ENCODE measurements at places on chromosomes 13 and 19.
A peak's percentile ranks its signal among the peaks of the same experiment; 100 is the strongest.

GRCh38 chr19:30119180-30119908 is 177.3 kb downstream of the URI1 start:
- H3K27me3 ChIP-seq = peaks cover 16% of the 10 kb centered on the region
- H3K36me3 ChIP-seq = no peaks in the 10 kb centered on the region
- no peak overlapping the region for H3K4me3 ChIP-seq
- no peak overlapping the region for H3K27ac ChIP-seq

GRCh38 chr13:97202761-97203160 is 19.4 kb upstream of the MBNL2 start:
- H3K4me3 ChIP-seq = no peak overlapping the region
- peaks cover 6% of the 10 kb centered on the region for H3K4me1 ChIP-seq
- DNase-seq = no peak
- H3K27ac ChIP-seq = no peak overlapping the region
- peaks cover 7% of the 10 kb centered on the region for H3K27me3 ChIP-seq

DNA sequence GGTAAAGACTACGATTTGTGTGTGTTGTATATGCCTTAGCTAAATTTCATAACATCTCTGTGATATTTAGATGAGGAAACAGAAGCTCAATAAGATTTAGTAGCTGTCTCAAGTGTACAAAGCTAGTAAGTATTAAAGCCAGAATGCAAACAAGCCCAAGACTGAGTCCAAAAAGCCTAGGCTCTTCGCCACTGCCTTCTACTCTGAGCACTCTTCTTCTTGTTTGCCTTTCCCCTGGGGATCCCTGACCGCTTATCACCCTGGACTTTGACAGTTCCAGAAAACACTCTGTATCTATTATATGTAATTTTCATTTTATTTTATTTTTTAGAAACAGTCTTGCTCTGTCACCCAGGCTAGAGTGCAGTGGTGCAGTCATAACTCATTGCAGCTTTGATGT is 5.8 kb downstream of the TM9SF2 start:
- H3K36me3 ChIP-seq = peaks cover 66% of the 10 kb centered on the region
- H3K27ac ChIP-seq = no peak overlapping the region
- no peak for DNase-seq
- peaks cover 27% of the 10 kb centered on the region for H3K4me1 ChIP-seq
- H3K27me3 ChIP-seq = no peaks in the 10 kb centered on the region

DNA sequence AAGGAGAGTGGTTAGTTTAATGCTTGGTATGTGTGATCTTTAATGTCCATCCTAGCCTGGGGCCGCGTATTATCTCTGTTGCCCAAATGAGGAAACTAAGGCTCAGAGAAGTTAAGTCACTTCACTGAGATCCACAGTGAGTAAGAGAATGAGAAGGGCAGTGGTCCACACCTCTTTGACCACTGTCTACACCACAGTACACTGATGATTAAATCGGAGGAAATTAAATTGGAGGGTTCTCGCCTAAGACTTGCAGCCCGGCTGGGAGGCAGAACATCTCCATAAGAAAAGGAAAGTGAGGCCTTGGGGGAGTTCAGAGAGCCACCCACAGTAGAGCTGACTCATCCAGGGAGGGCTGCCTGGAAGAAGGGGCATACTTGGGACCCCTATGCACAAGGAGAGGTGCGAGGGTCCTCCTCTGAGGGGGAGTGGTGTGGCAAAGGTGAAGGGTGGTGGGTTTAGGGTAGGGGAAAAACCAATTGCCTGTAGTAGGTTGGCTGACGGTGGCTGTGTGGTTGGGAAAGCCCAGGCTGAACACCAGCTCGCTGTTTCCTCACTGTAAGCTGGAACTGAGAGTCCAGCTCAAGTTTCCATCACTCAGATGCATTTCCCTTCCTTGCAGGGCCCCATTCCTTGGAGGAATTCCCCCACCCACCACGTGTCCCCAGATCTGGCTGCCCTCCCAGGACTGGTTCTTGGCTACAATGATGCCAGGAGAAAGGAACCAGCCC is 15.0 kb upstream of the DHRS12 start:
- no peak overlapping the region for H3K4me3 ChIP-seq
- H3K4me1 ChIP-seq = peaks cover 27% of the 10 kb centered on the region
- H3K27ac ChIP-seq = peak overlapping the region; percentile 33
- peaks cover 33% of the 10 kb centered on the region for H3K27me3 ChIP-seq

GRCh38 chr13:27976362-27977091 is 7.4 kb upstream of the CDX2 start:
- H3K27ac ChIP-seq = peak overlapping the region; percentile 92
- DNase-seq = no peak
- peaks cover 89% of the 10 kb centered on the region for H3K4me1 ChIP-seq
- no peaks in the 10 kb centered on the region for H3K36me3 ChIP-seq
- peaks cover 41% of the 10 kb centered on the region for H3K27me3 ChIP-seq

GRCh38 chr13:28048768-28049167 is 51.6 kb downstream of the FLT3 start:
- no peak overlapping the region for H3K27ac ChIP-seq
- DNase-seq = no peak
- H3K36me3 ChIP-seq = no peaks in the 10 kb centered on the region
- H3K4me3 ChIP-seq = no peak overlapping the region
- peaks cover 4% of the 10 kb centered on the region for H3K27me3 ChIP-seq
- peaks cover 20% of the 10 kb centered on the region for H3K4me1 ChIP-seq

DNA sequence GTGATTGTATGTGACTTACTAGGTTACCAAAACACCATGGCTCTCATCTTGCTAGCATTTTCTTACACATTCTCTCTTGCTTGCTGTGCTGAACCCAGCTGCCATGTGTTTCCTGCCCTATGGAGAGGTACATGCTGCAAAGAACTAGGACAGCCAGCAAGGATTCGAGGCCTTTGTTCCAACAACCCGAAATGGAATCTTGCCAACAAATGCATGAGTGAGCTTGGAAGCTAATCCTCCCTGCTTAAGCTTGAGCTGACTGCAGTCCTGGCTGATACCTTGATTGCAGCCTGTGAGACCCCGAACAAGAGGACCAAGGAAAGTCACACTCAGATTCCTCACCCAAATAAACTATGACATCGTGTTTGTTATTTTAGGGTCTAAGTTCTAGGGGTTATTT is 651.2 kb downstream of the SLITRK6 start:
- H3K4me1 ChIP-seq = peaks cover 3% of the 10 kb centered on the region
- H3K27ac ChIP-seq = no peak overlapping the region
- H3K4me3 ChIP-seq = no peak overlapping the region
- no peak for DNase-seq
- no peaks in the 10 kb centered on the region for H3K27me3 ChIP-seq

GRCh38 chr13:96093296-96094006 is 3.5 kb downstream of the HS6ST3 start:
- H3K4me1 ChIP-seq = peaks cover 6% of the 10 kb centered on the region
- peaks cover 78% of the 10 kb centered on the region for H3K27me3 ChIP-seq
- H3K27ac ChIP-seq = no peak overlapping the region
- H3K4me3 ChIP-seq = no peak overlapping the region
- no peaks in the 10 kb centered on the region for H3K36me3 ChIP-seq
- DNase-seq = no peak

DNA sequence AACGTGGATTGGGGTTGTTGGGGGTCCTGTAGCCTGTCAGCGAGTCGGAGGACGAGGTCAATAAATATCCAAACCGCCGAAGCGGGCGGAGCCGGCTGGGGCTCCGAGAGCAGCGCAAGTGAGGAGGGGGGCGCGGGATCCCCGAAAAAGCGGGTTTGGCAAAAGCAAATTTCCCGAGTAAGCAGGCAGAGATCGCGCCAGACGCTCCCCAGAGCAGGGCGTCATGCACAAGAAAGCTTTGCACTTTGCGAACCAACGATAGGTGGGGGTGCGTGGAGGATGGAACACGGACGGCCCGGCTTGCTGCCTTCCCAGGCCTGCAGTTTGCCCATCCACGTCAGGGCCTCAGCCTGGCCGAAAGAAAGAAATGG is 754 bp upstream of the SIX5 start:
- peak overlapping the region; percentile 99 for H3K27ac ChIP-seq
- no peaks in the 10 kb centered on the region for H3K27me3 ChIP-seq
- H3K4me3 ChIP-seq = peak overlapping the region; percentile 95
- peak; percentile 52 for DNase-seq
- H3K4me1 ChIP-seq = peaks cover 33% of the 10 kb centered on the region
- peaks cover 13% of the 10 kb centered on the region for H3K36me3 ChIP-seq

- DNase-seq = no peak
- no peaks in the 10 kb centered on the region for H3K36me3 ChIP-seq
- peaks cover 8% of the 10 kb centered on the region for H3K4me1 ChIP-seq
- peaks cover 3% of the 10 kb centered on the region for H3K27me3 ChIP-seq
Measured at GRCh38 chr13:25581351-25581750, 209.6 kb downstream of the ATP8A2 start.

DNA sequence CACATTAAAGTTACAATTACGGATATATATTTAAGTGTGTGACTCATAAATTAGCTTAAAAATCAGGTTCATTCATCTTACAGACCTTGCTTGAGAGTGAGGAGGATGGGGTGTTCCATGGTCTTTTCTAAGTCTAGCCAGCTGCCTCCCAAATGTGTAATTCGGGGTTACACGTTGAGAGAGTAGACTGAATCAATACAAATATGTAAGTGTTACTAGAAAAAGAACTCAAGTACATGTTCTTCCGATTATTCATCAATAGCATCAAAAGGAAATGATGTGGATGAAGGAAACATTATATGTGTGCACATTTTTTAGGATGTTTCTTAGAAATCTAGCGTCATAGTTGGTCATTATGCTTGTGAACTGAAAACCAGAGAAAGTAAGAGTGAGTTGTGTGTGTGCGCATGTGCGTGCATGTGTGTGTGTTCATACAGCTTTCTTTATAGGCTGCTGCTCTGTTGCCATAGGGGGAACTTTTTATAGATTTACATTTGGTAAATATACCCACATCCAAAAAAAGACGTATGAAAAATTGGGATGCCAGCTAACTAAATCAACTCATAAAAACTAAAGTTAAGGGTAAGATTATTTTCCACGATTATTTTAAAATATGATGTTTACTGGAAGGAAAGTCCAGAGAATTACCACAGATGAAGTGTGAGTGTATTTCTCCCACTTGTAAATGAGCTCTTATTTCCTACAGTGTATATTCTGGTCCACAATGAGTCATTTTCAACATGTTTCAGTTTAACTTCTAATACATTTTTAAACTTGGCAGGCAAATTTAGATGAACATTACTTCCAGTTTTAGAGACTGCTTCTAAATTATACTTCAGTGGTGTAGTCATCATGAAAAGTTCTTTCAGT is 82.4 kb downstream of the PIBF1 start:
- H3K36me3 ChIP-seq = peaks cover 60% of the 10 kb centered on the region
- no peaks in the 10 kb centered on the region for H3K4me1 ChIP-seq
- H3K4me3 ChIP-seq = no peak overlapping the region
- peak overlapping the region; percentile 14 for H3K27ac ChIP-seq

DNA sequence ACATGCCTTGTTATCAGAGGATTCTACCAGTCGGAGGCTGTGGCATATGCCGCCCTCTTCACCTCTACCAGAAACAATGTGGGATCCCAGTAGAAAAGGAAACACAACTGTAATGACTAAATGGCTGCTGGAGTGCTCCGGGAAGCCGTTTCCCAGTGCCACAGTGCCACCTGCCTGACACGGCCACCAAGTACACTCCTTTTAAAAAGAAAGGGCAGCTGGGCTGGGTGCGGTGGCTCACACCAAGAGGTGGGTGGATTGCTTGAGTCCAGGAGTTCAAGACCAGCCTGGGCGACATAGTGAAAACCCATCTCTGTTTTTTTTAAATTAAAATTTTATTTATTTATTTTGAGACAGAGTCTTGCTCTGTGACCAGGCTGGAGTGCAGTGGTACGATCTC is 67.3 kb downstream of the TRPM4 start:
- H3K4me1 ChIP-seq = peaks cover 5% of the 10 kb centered on the region
- no peaks in the 10 kb centered on the region for H3K36me3 ChIP-seq
- no peak overlapping the region for H3K27ac ChIP-seq
- H3K27me3 ChIP-seq = peaks cover 13% of the 10 kb centered on the region

GRCh38 chr13:39403106-39403505 is 199.9 kb downstream of the LHFPL6 start:
- DNase-seq = no peak
- no peak overlapping the region for H3K27ac ChIP-seq
- H3K27me3 ChIP-seq = no peaks in the 10 kb centered on the region
- H3K4me3 ChIP-seq = no peak overlapping the region
- peaks cover 29% of the 10 kb centered on the region for H3K4me1 ChIP-seq
- H3K36me3 ChIP-seq = peaks cover 10% of the 10 kb centered on the region

DNA sequence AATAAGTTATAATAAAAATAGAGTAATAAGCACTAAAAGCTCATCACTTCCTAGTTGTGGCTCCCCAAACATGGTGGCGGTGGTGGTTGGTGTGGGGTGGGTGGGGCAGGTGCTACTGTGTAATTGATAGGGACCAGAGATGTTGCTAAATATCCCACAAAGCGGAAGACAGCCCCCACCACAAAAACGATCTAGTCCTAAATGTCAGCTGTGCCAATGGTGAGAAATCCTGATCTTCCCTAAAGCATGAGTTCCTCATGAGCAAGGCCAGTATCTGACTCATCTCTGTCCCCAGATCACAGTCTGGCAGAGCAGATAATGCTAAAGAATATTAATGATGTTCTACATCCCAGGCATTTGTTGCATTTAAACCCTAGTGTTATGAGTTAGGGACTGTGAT is 1.9 kb upstream of the EDDM13 start:
- no peak for DNase-seq
- no peaks in the 10 kb centered on the region for H3K27me3 ChIP-seq
- no peak overlapping the region for H3K27ac ChIP-seq
- H3K4me3 ChIP-seq = no peak overlapping the region

DNA sequence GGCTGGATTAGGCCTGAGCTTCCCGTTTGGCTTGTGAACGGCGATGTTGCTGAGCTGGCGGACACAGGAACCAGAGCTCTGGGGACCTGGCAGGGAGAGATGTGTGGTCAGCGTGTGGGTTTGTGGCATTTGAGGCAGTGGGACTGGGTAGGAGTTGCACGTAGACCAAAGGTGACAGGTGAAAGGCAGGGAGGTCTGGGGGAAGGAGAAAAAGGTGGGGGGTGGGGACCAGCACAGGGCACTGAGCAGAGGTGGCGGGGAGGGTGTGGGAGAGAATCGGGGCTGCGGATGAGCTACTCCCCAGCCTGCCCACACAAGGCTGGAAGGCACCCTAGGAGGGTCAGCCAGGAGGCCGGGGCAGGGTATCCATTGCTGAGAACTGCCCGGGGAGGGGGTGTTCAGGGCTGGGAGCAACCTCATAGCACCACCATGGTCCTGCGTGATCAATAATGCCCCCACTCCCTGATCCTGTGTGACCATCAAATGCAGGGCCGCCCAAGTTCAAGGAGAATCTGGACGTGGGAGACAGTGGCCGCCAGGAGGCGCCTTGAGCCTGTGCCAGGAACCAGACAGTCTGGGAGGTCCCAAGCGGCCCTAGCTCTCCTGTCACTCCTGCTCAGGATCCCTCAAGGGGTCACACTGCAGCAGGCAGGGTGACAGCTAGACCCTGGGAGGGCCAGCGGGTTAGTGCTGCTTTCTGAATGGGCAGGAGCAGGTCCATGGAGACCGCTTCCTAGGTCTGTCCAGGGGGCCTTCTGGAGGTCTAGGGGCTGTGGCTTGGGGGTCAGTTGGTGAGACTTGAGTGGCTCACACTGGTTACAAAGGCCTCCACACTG is 12.8 kb upstream of the SELENOW start:
- no peaks in the 10 kb centered on the region for H3K36me3 ChIP-seq
- H3K27ac ChIP-seq = no peak overlapping the region
- H3K4me3 ChIP-seq = no peak overlapping the region
- H3K27me3 ChIP-seq = peaks cover 16% of the 10 kb centered on the region
- DNase-seq = peak; percentile 81

- H3K27me3 ChIP-seq = no peaks in the 10 kb centered on the region
- no peak overlapping the region for H3K4me3 ChIP-seq
- DNase-seq = no peak
- H3K4me1 ChIP-seq = peaks cover 6% of the 10 kb centered on the region
Measured at GRCh38 chr13:43665388-43665787, 121.4 kb downstream of the ENOX1 start.

GRCh38 chr13:60583911-60584753 is 187.1 kb downstream of the TDRD3 start:
- peak overlapping the region; percentile 47 for H3K4me3 ChIP-seq
- peaks cover 2% of the 10 kb centered on the region for H3K27me3 ChIP-seq
- peaks cover 13% of the 10 kb centered on the region for H3K36me3 ChIP-seq

All from nephron progenitor cell (in vitro differentiated cells).